Activated effector memory CD4-positive, alpha-beta T cell treated with anti-CD3 and anti-CD28 coated beads, Interleukin-2, amount 50 U/mL, for 16 hours (primary cell): ENCODE measurements at places on chromosomes 5 and 9.

DNA sequence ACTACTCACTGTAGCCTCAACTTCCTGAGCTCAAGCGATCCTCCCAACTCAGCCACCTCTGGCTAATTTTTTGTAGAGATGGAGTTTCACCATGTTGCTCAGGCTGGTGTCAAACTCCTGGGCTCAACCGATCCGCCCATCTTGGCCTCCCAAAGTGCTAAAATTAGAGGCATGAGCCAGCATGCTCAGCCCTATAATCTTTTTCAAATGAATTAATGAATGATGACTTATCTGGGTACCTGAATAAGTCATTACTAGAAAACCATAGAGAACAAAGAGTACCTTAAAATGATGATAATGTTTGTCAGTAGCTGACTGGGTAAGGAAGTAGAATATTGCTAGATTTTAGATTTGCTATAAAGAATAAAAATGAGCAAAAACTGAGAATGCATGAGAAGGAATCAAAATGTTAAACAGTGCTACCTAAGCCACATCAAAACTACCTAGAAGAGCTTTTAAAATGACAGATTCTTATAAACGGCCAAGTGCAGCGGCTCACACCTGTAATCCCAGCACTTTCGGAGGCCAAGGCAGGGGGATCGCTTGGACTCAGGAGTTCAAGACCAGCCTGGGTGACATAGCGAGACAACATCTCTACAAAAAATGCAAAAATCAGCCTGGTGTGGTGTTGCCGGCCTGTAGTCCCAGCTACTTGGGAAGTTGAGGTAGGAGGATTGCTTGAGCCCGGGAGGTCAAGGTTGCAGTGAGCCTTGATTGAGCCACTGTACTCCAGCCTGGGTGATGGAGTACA, 13.6 kb downstream of the FNBP1 start:
- DNase-seq: peak; percentile 78

DNA sequence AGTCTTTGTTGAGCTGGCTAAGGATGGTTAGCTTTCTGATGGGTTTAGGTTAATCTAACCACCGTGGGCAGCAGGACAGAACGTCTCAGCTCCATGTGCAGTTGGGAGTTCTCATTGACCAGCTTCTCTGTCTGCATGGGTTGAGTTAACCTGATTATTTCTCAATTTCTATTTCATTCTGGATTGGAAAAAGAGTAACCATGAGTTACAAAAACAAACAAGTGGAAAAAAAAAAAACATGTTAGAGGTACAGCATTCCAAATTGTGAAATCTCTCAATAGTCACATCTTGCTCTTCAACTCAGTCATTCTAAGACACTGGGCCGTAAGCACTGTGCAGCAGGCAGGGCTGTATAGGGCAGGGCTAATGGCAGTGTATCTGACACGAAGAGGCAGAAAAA, 343.7 kb upstream of the KLF4 start:
- DNase-seq: no peak

- peak; percentile 80 for DNase-seq
Measured at GRCh38 chr5:157511651-157512644, 51.9 kb downstream of the NIPAL4 start.

DNA sequence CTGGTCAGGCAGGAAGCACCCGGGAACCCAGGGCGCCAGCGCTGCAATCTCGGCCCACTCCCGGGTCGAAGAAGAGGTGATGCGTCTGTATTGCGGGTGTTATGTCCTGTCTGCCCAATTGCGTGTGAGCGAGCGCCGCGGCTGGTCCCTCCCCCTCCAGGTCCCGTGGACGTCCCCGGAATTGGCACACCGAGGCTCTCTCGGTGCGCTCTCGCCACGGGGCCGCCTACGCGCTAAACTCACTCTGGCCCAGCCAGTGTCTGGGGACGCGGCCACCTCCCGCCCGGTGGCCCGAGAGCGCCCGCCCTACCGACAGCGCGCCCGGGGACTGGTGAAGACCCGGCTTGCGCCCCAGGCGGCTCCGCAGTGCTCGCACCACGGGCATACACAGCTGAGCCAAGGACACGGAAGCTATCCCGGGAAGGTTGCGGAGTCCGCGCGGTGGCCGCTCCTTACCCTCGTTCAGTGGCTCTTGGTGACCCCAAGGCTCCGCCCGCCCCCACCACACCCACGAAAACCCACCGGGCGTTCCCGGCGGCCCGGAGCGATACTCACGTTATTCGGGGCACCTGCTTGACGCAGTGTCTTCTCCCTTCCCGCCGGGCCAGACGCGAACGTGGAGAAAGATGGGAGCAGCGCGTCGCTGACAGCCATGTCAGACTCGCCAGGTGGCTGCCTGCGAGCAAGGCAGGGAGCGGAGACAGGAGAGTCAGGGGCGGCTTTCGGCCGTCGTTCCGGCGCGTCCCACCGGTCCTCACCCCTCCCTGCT, 1.0 kb downstream of the KLF4 start:
- DNase-seq: peak; percentile 65

- DNase-seq: no peak
Measured at GRCh38 chr5:855771-856530, 5.2 kb upstream of the ZDHHC11 start.

GRCh38 chr5:144142824-144143162, 27.7 kb downstream of the YIPF5 start:
- no peak for DNase-seq

DNA sequence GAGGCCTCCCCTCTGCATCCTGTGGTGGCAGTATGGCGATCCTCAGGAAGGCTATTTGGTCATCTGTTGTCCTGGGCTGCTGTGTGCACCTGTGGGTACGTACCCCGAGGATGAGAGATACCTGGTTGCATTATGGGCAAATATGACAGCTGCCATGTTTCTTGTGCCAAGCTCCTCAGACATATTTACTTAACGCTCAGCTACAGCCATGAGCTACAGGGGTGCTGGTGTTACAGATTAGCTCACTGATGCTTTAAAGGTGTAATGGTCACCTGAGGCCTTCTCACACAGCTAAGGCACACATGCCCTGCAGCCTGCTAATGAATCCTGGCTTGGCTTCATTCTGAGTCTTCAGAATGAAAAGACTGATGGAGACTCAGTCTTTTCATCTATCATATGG, 12.0 kb downstream of the NDST1 start:
- DNase-seq: no peak

DNA sequence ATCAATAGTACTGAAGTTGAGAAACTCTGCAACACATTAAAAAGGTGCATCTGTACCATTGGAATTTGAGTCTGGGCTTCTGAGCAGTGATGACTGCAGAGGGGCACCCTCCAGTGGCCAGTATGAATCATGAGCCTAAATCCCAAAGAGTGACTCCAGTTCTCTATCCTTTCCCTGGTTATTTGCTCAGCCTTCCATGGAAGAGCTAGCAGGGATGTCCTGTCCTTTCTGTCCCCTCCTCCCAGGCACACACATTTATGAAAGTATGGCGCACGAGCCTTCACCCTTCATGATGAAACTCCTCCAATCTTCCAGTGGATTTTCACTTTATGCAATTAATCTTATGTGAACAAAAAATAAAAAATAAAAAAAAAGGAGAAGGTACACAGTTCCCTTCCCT, 81.0 kb downstream of the ESM1 start:
- DNase-seq: no peak

- DNase-seq: no peak
Measured at GRCh38 chr5:117266280-117266679, 691.7 kb upstream of the SEMA6A start.

GRCh38 chr5:154369682-154370081, 76.1 kb upstream of the SAP30L start:
- no peak for DNase-seq

DNA sequence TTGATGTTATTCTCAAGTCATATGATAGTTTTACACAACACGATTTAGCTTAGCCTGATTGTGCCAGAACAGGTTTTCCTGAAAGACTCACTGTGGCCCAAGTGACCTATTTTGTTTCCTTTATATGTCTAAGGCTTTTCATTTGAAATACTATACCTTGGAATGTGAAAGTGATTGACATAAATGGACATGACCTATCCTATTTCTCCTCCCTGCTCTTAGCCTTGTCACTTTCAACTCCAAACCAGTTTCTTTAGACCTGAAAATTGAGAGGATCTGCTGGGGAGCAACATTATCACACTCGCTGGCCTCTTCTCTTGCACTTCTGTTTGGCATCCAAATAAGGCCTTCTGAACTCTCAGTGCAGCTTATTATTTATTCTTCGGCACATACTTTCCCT, 496.8 kb downstream of the MAT2B start:
- no peak for DNase-seq

DNA sequence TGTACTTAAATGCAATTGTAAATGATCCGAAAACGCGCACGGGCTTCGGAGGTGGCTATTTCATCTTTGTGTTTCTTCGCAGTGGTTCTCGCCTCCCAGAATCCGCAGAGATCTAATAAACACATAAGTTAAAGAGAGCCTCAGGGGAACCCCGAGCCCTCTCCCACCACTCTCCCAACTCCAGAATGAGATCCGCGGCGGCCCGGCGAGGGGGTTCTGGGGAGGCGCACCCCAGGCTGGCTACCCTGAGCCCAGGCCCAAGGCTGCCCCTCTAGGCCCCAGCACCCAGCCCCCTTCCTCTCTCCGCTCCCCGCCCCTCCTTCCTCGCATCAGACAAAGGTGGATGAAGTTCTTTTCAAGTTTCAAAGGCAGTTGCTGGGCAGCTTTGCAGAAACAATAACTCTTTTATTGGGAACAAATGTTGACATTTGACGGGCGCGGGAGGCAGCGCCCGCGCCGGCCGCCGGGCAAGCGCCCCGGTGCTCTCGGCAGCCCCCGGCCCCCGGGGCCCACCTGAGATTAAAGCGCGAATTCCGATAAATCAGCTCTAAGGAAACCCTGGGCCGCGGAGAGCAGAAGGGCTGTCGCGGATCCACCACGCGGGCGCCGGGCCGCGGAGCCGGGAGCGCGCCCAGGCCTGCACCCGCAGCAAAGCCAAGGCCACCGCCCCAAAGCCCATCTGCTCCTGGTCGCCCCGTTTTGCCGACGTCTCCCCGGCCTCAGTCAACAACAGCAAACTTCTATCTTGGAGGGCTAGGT, 8.4 kb downstream of the IRX2 start:
- DNase-seq: no peak

DNA sequence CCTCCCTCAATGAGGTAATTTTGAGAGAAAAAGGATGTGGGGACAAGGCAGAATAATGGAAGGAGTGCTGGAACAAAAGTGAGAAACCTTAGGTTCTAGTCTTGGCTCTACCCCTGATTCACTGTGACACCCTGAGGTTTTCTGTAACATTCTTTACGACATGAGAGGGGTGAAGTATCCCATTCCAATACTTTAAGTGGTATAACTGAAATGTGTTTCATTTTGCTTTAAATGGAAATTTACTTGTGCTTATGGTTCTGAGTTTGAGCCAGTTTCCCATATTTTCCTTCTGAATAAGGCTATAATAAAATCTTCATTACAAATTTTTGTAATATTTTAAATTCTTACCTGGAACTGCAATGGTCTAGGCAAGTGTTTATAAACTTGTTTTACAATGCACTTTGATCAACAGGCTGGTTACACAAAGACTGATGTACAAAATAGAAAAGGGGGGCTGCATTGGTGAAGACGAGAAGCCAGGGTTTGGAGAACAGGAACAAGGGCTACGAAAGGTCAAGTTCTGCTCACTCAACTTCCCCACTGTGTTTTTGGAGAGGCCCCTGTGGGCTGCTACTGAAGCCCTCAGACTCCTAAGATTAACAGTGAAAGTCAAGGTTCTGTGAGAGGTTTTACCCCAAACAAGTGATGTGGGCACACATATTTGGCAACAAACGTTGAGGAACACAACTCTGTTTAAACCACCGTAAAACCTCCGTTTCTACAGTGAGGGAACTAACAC, 171.9 kb upstream of the ELL2 start:
- no peak for DNase-seq

DNA sequence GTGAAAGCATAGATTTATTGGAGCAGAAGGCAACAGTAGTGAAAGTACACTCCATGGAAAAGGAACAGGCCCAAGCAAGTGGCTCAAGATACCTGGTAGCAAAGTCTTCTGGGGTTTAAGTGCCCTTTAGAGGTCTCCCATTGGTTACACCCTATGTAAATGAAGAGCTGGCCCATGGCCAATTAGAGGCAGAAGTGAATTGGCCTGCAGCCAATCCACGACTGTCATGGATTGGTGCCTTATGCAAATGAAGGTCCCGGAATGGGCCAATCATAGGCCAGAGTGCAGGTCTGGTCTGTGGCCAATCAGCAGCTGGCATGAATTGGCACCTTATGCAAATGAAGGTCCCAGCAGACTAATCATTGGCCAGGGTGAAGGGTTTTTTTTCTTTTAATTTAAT, 64.2 kb upstream of the PCSK5 start:
- DNase-seq: no peak

DNA sequence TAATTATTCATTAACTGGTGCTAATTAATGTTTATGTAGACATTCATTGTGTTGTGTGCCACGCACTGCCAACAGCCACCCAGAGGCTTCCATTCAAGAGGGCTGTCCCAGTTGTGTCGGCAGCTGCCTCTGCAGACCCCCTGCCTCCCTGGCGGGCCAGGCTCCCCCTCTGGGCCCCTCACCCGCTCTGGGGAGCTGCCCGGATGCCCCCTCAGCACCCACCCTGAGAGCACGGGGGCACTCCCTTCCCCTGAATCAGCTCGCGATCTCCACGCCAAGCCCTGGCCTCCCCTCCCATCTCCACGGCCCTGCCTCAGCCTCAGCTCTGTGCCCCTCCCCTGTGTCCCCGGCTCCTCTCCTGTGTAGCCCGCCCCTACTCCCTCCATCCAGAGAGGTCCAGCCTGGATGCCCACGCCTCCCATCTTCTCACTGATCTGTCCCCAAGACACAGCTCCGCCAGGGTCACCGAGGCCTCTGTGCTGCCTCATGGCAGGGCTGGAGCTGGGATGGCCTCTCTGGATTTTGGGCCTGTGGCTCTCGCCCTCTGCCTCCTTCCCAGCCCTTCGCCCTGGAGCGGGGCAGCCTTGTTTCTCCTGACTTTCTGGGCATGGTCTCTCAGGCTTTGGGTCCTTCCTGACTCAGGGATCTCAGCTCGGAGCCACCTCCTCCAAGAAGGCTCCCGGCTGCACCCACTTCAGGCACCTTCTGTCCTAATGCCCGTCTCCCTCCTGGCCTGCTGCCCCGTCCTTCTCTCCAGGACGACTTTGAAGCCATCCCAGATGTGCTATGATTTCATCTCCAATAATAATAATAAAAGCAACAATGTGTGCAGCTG, 16.0 kb upstream of the SLC9A3 start:
- DNase-seq: no peak

- DNase-seq: no peak
Measured at GRCh38 chr5:74167206-74167929, 473.2 kb downstream of the ENC1 start.

DNA sequence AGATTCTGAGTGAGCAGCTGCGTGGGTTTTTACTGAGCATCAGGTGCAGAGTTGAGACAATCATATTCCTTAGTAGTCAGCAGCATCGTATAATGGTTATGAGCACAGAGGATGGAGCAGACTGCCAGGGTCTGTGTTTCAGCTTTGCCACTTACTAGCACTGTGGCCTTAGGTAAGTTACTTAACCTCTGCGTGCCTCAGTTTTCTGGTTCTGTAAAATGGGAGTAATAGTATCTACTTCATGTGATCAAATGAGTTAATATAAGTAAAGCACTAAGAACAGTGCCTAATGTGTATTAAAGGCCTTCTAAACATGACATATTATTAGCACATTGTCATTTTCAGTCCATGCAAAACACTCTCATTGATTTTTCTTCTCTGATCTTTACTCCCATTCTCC, 4.8 kb upstream of the BTF3 start:
- no peak for DNase-seq

- DNase-seq: peak; percentile 58
Measured at GRCh38 chr5:120463991-120464626, at the start of gene PRR16. TSS of gene PRR16 (plus strand) at chr5:120464300.
